Stimulated activated CD8-positive, alpha-beta memory T cell treated with anti-CD3 and anti-CD28 coated beads, Interleukin-15, amount 100 ng/mL, for 4 hours (primary cell): ENCODE measurements at places on chromosomes 5 and 9.

- DNase-seq, result no peak
Observed at GRCh38 chr5:136840601-136841000, 475.3 kb upstream of the TRPC7 start.

GRCh38 chr9:3507395-3508077 is 18.3 kb downstream of the RFX3 start:
- DNase-seq, result no peak

DNA sequence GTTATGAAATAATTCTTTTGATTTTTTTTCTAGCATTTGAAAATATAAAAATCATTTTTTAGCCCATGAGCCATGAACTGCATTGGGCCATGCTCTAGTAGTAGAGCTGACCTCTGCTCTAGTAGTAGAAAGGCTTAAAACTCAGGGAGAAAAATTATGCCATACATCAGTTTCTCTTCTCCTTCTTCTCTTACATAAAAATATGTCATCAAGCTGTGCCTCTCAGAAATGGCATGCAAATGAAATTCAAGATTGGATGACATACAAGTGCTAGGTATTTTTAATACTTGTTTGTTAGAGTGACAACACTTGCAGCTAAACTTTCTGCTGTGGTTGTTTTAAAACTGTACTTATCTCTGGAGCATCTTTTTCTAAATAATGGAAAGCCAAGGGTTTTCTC is 42.1 kb upstream of the TMOD1 start:
- DNase-seq, result no peak

- no peak for DNase-seq
Observed at GRCh38 chr9:4553951-4554381, 63.7 kb downstream of the SLC1A1 start.

DNA sequence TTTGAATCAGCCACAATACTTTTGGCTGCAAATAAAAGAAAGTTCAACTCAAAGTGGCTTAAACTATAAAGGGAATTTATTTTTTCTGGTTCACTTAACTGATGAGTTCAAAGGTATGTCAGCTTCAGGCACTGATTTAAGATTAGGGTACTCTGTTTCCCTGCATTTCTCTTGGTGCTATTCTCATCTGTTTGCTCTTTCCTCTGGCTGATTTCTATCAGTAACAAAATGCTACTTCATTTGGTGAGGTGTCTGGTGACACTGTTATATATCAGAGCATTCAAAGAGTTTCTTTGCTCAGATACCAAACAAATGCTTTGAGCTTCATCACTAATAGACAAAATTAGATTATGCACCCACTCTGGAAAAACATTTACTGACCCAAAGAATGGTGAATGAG is 65.9 kb upstream of the HTR4 start:
- DNase-seq, result no peak

DNA sequence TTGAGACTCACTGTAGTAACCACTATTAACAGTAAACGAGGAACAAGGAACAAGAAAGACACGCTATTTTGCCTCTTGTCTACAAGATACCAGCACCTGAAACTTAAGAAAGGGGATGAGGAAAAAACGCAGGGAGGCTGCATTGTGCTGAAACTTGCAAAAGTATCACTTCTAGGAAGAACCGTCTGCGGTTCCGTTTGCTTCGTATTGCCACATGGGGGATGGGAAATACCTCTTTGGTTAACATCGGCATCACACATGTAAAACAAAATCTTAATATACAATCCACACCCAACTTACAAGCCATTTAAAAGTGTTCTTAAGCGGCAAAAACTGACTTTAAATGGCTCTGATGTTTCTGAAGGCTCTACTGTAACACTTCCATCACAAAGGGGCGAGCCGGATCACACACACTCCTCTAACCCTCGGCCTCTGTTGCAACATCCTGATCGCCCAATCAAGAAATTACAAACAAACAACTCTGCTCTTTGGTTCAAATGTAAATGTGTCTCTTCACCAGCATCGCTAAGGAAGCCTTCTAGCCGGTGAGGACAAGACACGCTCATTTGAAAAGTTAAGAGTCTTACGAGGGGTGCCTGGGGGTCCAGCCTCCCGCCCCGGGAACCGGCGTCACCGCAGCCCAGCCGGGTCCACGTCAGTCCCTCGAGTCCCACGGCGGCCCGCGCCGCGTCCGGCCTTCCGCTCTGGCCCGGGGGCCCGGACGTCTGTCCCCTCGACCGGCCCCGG is 621 bp downstream of the SEC16A start:
- no peak for DNase-seq

DNA sequence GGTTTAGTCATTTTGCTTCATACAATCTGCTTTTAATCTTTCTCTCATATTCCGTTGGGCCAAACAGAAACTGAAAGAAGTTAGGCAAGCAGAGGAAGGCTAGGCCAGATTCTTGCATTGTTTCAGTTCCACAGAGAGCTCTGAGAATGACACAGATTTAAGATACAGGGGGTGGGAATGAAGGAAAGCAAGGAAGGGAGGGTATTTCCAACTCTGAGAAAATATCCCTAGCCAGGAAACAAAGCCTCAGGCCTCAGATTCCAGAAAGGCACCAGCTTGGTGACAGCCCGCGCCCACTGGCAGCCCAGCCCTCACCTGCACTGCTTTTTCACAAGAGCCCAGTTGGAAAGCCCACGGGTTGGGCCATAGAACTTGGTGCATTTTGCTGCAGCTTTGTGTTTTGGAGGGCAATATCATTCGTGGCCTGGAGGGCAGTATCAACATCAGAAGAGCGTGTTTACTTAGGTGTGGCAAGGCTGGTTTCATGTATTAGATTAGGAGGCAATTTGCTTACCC is 63.5 kb downstream of the ENC1 start:
- no peak for DNase-seq

- DNase-seq, result no peak
Observed at GRCh38 chr9:106557996-106558667, 304.8 kb upstream of the ZNF462 start.

- DNase-seq, result no peak
Observed at GRCh38 chr9:89458768-89459496, 39.0 kb downstream of the SEMA4D start.

DNA sequence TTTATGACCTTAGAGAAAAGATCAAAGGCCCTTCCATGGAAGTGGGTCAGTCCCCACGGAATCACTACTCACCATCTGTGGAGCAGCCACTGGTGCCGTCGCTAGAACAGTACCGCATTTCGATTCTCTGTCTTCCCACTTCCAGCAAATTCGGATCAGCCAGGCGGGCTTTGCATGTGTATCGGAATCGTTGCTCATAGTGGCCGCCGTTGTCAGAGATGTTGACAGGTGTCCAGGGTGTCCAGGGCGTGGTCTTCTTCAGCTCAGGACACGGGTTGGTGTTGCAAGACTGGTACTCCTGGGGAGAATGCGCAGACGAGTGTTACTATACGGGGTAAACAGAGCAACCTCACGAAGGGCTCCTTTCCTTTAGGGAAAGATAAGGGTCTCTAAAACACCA is 479.5 kb downstream of the SEMA5A start:
- DNase-seq, result no peak

GRCh38 chr9:134985451-134985850 is 67.7 kb upstream of the FCN1 start:
- no peak for DNase-seq

- DNase-seq, result no peak
Observed at GRCh38 chr5:174721530-174722432, 2.6 kb upstream of the MSX2 start.

DNA sequence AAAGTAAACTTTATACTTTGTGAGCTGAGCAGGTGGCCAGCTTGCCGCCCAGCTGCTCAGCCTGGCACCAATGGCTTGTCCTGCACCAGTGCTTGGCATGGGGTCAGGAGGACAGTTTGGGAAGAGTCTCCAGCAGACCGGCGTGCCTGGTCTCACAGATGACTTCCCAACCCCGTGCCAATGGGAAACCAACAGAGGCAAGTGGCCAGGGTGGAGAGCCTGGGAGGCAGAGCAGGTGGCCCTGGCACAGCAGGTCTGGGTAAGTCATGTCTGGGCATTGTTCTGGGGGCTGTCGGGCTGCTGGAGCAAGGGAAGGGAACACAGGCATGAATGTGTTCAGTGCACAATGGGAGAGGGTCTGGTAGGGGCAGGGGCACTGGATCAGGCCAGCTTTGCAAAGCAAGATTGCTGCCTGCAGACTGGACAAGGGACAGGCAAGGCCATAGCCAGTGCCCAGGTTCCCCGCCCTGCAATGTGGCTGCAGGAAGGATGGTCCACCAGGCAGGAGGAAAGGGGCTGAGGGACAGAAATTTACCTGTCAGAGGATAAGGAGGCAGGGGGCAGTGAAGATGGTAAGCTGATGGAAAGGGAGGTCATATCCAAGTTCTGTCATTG is 76.2 kb upstream of the ALDH1B1 start:
- DNase-seq, result no peak

DNA sequence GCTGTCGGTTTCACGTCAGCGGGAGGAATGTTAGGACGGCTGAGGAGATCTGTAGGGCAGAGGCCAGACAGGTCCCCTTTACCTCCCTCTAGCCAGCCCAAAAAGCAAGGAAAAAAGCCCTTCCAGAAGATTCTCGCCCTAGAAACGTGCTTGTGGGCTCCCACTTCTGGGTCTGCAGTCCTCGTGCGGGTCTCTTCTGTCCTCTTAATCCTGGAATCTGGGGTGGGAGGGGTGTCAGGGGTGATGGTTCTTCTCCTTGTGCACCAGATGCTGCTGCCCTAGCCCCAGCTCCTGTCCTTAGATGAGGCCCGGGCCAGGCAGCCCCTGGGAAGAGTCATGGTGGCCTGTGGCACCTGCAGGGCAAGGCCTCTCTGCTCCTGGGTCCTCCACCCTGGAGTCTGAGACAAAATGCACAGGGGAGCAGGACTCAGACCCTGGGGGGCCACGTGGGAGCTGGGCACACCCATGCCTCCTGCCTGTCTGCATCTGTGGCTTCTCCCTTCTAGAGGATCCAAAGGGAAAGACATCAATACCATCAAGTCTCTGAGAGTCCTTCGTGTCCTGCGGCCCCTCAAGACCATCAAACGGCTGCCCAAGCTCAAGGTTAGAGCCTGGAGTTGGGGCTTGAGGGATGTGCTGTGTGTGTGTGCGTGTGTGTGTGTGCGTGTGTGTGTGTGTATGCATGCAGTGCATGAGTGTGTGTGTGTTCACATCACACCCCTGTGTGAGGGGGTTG is 174.2 kb downstream of the CACNA1B start:
- no peak for DNase-seq
